ENCODE measurements at places on chromosomes 16 and 17. TPM values are rescaled to one million over a fixed set of nuclear protein-coding genes. Genes with fewer than 3 reads are reported as not detected.

Gene KRTAP4-11
- not detected for total RNA-seq

Gene CDH15
- total RNA-seq, result not detected

Gene TEDC2
- 48.6 TPM for total RNA-seq

Gene AMFR
- 172 TPM for total RNA-seq

Gene TEX14
- 0.19 TPM for total RNA-seq

Gene CBFA2T3
- 0.05 TPM for total RNA-seq

DNA sequence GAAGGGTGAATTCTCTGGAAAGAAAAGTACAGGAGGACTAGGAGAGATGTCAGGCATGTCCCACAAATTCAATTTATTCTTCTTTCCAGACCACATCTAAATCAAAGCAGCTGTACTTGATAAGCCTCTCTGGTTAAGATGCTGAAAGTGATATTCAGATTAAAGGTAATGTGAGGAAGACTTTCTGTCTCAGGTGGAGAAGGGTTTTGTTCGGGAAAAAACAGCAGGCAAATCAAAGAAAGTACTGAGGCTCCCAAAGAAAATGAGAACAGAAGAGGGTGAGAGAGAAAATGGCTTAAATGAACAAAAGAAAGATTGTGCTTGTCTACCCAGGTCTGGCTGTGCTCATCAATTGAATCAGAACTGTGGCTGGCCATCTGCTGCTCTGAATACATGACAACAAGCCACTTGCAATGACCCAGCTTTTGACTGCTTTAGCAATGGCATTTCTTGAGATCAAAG, 55.6 kb downstream of the MMD start:
- DNase-seq, result no peak

DNA sequence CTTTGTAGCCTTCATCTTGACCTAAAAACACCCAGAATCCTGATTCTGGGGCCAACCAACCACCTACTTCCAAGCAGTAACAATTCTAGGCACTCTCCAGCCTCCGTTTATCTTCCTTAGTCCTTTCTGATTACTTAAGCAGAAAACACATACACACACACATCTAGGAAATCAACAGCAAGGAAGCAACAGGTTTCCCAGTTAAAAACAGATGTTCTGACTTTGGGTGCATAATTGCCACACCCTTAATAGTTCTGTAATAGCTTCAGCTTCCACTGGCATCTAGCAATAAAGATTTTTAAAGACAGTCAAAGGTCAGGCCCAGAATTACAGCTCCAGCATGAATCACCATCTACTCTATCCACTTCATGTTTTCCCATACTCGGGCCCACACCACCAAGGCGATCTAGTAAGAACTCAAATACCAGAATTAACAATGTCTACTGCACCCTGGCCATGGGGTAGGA, 2.6 kb downstream of the ARHGAP17 start:
- peak; percentile 90 for DNase-seq

- DNase-seq, result no peak
Observed at GRCh38 chr16:29756654-29757053, 10.9 kb upstream of the C16orf54 start.

DNA sequence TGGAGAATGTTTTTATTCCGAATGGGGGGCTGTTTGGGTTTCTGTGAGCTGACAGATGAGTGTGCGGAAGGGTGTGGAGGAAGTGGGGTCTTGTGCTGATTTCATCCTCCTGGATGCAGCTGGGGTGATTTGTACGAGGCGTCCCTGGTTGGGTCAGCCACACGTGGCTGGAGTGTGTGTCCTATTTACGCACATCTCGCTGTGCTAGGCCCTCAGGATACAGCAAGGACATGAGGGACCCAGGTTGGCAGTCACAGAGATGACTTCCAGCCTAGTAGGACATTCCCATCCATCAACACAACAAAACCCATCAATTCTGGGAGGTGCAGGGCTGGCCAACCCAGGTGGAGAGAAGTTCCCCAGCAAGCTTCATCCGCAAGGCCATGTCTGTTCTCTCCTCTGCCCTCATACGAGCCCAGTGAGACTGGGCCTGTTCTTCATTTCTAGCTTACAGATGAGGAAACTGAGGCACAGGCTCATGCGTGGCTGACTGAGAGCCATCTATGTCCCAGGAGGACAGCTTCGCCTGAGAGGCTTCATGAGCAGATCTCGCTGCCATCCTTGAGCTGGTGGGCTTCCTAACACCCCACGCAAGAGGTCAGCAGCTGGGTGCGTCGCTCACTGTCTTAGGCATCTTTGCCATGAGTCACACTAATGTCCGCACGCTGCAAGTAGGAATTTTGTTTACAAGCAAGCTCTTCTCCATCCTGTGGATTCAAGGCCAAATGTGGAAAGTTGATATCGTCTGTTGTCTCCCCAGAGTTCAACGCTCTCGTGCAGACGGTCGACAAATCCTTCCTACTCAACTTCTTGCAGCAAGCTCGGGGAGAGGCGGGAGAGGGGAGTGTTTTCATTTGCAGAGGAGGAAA, 24.4 kb downstream of the IRF8 start:
- DNase-seq, result no peak

DNA sequence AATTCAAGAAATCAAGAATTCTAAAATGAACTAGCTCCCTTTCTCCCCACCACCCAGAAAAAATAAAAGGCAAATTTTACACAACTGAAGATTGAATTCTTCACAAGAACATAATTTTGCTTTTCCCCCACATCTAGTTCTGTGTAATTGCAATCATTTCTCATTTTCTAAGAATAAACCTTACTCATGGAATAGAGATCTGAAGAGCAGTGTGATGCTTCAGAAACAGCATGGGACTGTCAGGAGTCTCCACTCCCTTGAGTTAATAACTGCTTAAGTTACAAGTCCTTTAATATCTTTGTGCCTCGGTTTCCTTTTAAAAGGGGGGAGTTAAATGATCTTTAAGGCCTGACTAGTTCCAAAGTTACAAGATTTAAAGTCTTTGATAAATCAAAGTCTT, 53.7 kb downstream of the CACNG1 start:
- DNase-seq, result no peak

GRCh38 chr17:62628831-62629555, 1.5 kb downstream of the MRC2 start:
- peak; percentile 25 for DNase-seq

GRCh38 chr17:50708050-50709000, 611 bp upstream of the ANKRD40 start:
- DNase-seq, result peak; percentile 27

DNA sequence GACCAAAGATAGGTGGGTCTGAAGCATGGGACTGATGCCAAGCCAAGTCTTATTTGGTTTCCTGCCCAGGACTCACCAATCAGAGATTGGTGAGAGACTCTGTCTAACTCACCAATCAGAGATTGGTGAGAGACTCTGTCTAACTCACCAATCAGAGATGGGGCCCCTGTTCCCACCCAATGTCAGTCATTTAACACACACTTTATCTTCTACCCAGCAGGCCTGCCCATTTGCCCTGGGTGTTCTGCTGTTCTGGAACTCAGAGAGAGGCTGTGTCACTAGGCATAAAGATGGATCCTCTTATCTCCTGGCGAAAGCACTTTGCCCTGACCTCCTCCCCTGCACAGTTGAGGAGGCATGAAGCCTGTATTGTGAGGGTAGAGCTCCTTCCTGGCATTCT, 5.4 kb upstream of the RHOT1 start:
- DNase-seq, result no peak

GRCh38 chr17:17107281-17107680, 65.0 kb downstream of the MPRIP start:
- no peak for DNase-seq

DNA sequence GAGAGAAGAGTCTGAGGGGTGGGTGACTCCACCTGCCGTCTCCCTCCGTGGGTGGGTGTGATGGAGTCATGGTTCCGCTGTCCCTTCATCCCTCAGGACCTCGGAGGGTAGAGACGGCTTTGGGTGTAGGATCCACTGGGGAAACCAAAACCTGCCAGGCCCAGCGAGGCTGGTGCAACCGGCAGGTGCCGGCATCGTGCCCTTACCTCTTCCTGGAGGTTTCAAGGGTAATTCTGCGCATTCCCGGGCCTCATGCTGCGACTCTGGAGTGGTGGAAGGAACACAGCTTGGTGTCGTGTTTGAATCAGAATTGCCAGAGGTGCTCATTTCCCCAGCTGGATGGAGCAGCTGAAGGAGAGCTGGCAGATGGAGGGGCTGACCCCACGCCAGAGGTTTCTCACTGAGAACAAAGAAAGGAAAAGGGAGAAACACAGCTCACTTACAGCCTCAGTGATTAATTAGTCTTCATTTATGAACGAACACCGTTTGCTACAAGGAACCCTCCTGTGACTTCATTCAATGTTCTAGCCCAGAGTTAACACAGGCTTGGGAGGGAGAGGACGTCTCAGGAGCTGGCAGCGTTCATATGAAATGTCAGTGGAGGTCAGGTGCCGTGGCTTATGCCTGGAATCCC, 16.3 kb upstream of the ATP2A3 start:
- no peak for DNase-seq

GRCh38 chr17:44318077-44318892, 6.3 kb downstream of the SLC25A39 start:
- DNase-seq, result no peak

DNA sequence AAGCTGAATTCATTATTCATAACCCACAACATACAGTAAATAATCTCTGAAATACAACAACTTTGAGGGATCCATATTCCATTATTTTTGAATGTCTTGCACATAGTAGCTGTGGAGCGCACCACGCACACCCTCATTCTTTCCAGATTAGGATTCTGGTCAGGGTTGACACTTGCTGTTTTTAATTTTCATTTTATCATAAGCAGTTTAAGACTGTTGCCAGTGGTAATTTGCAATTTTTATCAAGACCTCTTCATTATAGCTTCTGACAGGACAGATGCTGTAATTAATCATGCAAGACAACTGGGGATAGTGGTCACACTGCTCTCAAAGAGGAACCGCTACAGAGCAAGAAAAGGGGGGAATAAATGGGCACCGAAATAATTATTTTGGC, 109.7 kb downstream of the TOX3 start:
- DNase-seq, result no peak

DNA sequence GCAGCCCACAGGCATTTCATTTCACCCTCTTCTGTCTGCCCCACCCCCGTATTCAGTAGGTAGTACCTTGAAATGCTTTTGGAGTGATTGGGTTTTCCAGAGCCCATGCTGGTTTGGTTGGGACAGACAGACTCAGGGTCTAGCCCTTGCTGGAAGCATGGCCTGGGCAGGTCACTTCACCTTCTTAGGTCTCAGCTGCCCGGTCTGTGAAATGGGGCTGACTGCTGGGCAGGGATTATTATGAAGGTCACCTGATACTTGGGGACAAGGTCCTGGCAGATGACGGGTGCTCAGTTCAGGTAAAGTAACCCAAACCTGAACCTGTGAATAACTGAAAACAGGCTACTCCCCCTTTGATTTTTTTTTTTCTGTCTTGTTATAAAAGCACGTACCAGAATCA, 116.0 kb downstream of the CLEC16A start:
- no peak for DNase-seq

- DNase-seq, result no peak
Observed at GRCh38 chr16:22004341-22004740, 3.4 kb upstream of the PDZD9 start.

- no peak for DNase-seq
Observed at GRCh38 chr17:1375615-1376014, 24.4 kb downstream of the YWHAE start.

DNA sequence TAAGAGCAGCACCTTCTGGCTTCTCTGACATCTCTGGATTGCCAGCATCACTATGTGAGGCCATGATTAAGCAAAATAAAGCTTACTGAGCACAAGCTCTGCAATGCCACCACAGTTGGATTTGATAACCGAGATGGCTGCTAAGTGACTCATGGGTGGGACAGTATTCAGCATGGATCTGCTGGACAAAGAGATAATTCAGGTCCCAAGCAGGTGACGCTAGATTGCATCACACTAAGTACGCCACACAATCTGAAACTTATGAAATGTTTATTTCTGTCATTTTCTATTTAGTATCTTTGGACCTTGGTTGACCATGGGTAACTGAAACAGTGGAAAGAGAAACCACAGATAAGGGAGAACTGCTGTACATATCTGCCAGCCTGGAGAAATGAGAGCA, 27.4 kb downstream of the CDRT15 start:
- peak; percentile 67 for DNase-seq
